ENCODE measurements at places on chromosomes 6 and 20.

- DNase-seq: no peak
Measured at GRCh38 chr6:34981366-34981765, 92.3 kb downstream of the ANKS1A start.

DNA sequence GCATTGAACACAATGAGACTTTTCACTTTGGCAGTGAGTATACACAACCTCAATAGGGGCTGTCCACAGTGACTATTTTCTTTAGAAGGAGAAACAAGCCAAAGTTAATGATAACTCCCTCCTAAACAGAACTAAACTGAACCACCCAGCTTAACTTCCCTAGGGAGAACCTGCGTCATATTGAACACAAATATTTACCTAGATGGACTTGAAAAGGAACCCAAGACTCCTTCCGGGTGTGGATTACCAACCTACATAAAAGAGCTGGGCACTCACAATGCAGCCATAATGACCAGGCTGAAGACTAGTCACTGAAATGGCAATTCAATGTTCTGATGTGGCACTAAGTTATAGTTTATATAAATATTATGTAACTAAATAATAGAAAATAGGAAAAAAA, 160.6 kb downstream of the IBTK start:
- no peak for DNase-seq

- no peak for DNase-seq
Measured at GRCh38 chr6:125640441-125641150, 108.8 kb upstream of the HEY2 start.

- DNase-seq: no peak
Measured at GRCh38 chr6:32112431-32112980, 3.4 kb upstream of the TNXB start.

DNA sequence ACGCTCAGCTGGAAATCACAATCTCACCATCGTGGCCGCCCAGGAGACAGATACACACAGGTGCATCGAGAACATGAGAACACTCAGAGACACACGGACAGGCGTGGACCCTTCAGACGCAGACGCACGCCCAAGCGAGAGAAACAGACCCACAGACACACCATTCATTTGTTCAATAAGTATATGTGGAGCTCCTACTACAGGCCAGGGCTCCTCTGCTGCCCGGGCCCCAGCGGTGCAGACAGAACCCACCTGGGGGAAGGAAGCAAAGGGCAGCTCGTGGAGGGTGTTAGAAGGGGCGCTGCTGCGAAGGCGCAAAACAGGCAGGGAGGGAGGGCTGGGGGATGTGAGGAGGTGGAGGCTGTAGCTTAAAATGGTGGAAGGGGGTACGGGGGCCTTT, 39.2 kb downstream of the SRC start:
- DNase-seq: no peak

DNA sequence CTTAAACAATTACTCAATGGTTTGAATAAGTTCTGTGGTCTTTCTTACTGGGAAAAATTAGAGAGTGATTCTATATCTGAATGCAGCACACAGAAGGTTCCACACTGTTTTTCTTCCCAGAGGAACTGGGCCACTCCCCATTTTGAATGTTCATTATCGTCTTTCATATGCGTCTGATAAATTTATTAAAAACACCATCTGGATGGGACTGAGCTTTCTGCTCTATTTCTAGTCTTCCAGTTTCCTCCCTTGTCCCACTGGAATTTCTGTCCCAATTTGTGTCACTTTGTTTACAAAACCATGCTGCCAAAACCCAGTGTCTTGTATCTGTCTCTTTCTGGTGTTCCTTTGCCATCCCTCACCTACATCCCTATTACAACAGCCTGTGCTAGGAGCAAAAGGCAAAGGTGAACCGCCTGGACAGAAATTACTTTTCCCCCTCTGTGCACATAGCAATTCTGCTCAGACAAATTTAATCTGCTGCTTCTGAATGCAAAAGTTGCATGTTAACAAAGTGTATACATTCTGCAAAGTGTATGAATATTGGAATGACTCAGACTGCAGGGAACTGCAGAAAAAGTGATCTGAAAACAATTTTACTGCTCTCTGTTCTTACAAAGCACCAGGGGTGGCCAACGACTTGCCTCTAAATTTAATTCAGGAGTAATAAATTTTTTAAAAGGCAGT, 333.6 kb downstream of the BTBD9 start:
- DNase-seq: no peak

DNA sequence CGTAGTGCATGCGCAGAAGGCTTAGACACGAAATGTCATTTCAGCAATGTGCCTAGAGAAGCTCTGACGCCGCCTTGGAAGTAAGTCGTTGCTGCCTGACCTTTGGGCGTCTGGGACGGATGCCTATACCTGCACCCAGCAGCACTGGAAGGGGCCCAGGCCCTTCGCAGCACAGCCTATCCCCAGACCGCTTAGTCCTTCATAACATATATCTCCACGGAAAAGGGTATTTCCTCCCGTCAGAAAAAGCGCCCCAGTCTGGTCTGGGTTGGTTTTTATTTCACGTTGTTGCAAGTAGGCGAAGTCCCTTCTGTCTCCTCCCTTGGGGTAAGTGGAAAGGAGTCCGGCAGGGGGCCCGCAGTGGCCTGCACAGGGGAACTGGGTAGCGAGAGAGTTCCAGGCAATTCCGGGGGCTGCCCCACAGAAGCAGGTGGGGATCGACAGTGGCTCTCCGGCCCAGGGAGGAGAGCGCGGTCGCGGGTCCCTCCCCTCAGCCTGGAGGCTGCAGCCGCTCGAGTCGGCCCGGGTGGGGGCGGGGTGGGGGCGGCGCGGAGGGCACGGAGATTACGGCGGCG, 559 bp upstream of the EYA4 start:
- no peak for DNase-seq

GRCh38 chr6:5937169-5937909, 69.4 kb downstream of the NRN1 start:
- no peak for DNase-seq

DNA sequence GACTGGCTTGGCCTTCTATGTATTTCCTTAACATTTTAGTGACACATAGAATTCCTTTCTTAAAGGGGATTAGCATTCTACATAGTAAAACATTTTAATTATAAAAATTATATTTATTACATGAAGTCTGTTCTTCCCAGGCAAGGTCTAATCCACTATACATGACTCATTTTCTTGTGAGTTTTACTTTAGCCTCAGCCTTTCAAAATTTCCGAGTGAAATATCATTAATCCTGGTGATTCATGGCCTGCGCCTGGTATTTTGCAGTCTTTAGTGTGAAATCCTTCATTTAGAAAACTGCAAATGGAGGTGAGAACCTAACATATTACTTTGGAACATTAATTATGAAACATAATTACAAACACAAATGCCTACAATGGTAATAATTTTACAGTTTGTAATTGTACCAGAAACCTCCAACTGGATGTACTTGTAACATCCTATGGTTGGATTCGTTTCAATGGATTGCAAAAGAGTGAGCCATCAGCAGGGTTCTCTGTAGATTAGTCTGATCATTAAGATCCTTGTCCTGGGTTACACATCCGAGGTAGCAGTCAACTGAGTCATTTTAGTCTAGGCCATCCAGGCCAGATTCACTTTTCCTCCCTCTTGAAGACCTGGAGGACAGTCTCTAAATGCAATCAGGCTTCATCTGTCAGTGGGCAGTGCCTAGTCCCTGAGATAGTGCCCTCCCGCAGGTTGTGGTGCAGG, 272.0 kb downstream of the PACRG start:
- no peak for DNase-seq

DNA sequence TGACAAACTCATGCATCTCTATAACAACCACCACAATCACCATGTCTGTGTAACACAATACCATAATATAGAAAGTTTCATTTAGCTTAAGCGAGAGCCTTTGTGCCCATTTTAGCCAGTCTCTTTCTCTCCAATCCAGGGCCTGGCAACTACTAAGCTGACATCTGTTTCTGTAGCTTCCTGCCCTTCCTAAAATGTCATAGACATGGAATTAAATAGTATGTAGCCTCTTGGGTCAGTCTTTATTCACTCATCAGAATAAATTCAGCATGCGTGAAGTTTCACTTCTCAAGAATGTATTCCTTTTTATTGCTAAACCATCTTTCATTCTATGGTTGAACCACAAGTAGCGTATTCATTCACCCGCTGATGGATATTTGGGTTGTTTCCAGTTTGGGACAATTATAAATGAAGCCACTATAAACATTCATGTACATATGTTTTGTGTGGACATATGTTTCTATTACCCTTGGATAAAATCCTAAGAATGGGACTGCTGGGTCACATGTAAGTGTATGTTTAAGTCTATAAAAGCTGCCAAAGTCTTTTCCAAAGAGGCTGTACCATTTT, 1.7 kb upstream of the TREM2 start:
- no peak for DNase-seq

DNA sequence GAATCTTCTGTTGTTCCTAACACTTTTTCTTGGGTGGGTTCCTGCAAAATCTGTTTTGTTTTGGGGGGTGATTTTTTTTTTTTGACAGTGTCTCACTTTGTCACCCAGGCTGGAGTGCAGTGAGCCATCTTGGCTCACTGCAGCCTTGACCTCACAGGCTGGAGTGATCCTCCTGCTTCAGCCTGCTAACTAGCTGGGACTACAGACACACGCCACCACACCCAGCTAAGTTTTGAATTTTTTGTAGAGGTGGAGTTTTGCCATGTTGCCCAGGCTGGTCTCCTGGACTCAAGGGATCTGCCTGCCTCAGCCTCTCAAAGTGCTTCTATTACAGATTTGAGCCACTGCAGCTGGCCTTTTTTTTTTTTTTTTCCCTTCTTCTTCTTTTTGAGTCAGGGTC, 60.5 kb upstream of the SNAP91 start:
- no peak for DNase-seq

GRCh38 chr6:131054392-131055250, 8.4 kb downstream of the EPB41L2 start:
- no peak for DNase-seq

DNA sequence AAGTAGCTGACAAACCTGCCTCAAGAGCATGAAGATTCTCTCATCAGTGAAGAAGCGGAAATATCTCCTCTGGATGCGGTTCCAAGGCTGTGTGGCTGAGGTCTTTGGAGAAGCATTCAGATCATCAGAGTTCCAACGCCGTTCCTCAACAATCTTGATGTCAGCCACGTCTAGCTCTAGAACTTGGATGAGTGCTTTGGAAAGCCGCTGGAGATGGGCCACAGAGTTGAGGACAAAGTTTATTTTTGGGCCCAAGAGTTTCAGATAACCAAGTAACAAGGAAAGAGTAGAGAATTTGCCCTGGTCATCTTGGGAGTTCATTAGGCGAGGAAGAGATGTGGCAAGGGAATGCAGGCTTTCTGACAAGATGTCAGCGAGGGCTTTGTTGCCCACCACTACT, 20.9 kb downstream of the TTI1 start:
- DNase-seq: no peak
